ENCODE measurements at places on chromosomes 12 and 14. TPM values are rescaled to one million over a fixed set of nuclear protein-coding genes. Genes with fewer than 3 reads are reported as not detected.

CCDC88C gene
- 19.5 TPM for total RNA-seq

- no peak for DNase-seq
Observed at GRCh38 chr12:105729926-105730325, 399.4 kb downstream of the C12orf75 start.

TRHDE gene
- total RNA-seq: 18.7 TPM

DNA sequence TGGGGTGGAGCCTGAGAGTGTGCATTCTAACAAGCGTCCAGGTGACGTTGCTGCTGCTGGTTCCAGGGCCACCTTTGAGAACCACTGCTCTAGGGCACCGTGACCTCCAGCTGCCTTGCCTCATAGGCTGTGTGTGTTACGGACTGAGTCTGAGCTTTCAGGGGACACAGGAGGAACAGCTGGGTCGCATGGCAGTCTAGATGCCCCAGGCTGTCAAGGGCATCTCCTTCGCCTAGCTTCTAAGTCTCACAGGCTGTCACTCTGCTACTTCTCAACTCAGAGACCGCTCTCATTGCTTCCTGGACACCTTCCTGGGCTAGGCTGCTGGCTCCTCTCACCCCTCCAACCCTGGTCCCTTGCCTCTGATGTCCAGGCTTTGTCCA lies 965 bp downstream of the KRT73 start:
- DNase-seq: no peak

GAS2L3 gene
- total RNA-seq: 0.87 TPM

GRCh38 chr12:105235732-105236476 lies at the start of gene APPL2:
Gene APPL2, minus strand, starts transcription at chr12:105236174. Its CDS starts 162 bp downstream, at chr12:105236012.
- DNase-seq: peak; percentile 92

MYH6 gene
- 0.16 TPM for total RNA-seq

GRCh38 chr12:81381951-81382350 lies 304.1 kb downstream of the ACSS3 start:
- DNase-seq: no peak

GRCh38 chr14:81033698-81034240 lies 78.3 kb downstream of the TSHR start:
- DNase-seq: peak; percentile 15

SDSL gene
- total RNA-seq: 7.8 TPM

UTP20 gene
- total RNA-seq: 7.8 TPM

- peak; percentile 51 for DNase-seq
Observed at GRCh38 chr12:52004042-52004648, 2.6 kb upstream of the TAMALIN start.

BCL11B gene
- total RNA-seq: 0.19 TPM

GRCh38 chr14:54343272-54344121 lies 53.3 kb upstream of the CDKN3 start:
- no peak for DNase-seq

DNA sequence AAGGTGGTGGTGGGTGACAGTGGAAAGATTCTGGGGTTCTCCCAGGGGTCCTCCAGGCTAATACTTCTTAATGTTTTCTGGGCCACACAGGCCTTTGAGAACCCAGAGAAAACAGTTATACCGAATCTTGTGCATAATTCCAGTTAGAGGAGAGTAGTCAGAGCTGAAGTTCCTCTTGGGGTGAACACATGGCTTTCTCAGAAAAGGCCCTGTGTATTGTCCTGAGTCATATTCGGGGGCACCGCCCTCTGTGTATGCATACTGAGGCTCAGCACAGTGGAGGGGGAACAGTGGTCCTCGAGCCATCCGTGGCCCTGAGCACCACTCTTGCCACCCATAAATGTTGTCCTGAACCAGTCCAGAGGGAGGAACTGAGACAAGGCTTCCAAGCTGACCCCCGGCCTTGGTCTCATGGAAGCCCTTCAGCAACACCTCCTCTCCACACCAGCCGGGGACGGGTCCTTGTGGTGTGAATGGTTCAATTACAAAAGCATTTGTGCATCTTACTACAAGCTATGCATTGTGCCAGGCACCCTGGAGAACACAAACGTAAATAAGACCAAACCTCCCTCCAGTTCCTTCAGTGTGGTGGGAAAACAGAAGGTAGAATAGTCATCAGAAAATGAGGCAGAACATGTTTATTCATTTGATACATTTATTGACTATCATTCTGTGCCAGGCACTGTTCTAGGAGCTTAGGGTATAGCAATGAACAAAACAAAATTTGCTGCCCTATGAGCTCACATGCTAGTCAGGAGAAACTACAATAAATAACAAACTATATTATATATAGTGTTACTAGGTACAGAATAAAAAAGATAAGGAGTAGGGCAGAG lies 9.9 kb downstream of the DHRS2 start:
- no peak for DNase-seq

DNA sequence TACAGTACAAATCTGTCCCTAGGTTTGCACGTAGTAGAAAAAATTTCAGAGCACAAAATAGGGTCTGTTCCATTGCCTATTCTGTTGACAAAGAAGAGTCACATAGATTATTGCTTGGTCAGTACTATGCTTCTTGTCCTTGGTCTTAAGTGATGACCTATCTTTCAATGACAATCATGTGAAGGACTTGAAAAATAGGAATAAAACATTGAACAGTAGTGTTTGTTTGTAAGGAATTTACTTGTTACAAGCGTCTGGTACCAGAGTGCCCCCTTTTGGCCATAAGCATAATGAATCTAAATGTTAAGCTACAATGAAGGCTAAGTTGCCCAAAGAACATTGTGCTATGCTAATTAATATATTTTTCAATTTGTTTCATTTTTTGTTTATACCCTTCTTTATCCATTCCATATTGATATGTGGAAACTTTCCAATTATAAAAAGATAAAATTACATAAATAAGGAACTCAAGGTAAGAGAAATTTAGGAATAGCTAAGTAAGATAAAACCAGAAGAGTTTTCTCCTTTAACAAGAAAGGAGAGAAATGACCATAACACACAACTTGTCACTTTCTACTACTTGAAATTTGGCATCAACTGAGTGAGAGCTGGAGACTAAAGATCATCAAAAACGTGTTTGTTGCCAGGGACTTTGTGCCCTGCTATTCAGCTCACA lies 204.7 kb downstream of the EPS8 start:
- DNase-seq: no peak

DNA sequence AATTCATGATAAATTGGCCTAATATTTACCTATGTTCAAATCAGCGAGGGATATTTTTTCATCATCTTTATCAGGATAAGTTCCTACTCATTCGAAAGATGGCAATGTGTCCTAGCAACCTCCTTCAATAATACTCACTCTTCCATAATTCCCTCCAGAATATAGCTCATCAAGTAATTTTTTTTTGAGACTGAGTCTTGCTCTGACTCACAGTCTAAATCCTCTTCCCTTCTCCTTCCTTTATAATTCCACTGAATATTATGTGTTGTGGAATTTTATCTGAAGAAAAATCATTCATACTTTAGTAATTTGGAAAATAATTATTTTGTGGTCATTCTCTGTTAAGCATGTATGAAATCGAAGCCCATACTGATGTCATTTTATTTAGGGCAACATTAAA lies 663.8 kb downstream of the FLRT2 start:
- no peak for DNase-seq

NXPH4 gene
- total RNA-seq: 0.43 TPM

CCDC197 gene
- total RNA-seq: not detected
